ENCODE measurements at places on chromosomes 2 and 18.

- DNase-seq, result peak; percentile 33
Measured at GRCh38 chr18:67730886-67731285, 214.4 kb upstream of the DSEL start.

- peak; percentile 89 for DNase-seq
Measured at GRCh38 chr2:234963773-234964615, 12.2 kb downstream of the SH3BP4 start.

GRCh38 chr18:64148988-64149387 lies at the start of gene LINC00305:
Gene LINC00305, minus strand, starts transcription at chr18:64149088.
- no peak for DNase-seq

DNA sequence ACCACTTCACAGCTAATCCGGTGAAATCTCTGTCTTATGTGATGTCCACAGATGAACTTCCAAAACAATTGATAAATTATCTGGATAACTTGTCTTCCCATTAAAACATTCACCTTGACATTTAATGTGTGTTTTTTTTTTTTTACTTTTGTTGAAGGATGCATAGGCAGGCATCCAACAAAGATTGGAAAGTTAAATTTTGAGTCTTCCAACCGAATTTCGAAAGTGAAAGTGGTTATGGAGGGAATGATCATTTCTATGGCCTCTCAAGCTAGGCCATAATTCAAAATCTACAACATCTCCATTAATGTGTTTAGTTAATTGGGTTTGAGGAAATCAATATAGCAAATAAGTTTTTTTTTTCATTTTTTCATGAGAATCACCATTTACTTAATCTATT lies 1495.5 kb upstream of the ACVR2A start:
- no peak for DNase-seq

GRCh38 chr2:206452750-206453149 lies 9.4 kb downstream of the ADAM23 start:
- peak; percentile 66 for DNase-seq

DNA sequence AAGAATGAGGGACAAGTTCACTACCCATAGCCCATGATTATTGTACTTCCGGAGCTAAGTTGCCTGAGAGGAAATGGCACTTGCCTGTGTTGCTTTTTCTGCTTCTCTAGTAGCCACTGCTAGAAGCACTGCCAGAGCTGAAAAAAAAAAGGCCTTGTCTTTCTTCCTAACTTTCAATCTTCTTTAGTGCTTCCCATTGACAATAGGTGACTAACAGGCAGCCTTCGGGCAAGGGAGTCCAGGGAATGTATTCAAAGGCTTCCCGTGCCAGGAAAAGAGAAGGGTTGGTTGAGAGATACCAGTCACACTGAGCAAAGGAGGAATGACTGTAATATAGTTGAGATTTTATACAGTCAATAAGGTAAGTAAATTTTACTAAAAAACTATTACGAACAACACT lies 242.0 kb downstream of the CALCRL start:
- no peak for DNase-seq

GRCh38 chr18:24443870-24444269 lies 16.6 kb upstream of the HRH4 start:
- DNase-seq, result no peak

- peak; percentile 45 for DNase-seq
Measured at GRCh38 chr18:44149706-44150105, 531.0 kb upstream of the SETBP1 start.

DNA sequence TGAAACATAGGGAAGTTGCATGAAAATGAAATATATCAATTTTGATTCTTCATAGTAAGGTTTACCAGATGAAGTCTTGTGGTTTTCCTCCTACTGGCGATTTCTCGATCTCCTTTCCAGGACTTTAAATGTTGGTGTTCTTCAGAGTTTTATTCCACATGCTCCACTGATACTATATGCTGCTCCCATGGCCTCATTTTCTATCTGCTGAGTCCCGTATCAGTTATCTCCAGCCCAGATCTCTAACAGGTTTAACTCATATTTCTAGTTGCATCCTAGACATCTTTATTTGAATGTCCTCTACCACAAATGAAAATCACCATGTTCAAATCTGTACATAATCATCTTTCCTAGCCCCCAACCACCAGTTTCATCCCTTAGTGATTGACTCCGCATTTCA lies 71.8 kb downstream of the COX7A2L start:
- DNase-seq, result no peak

GRCh38 chr18:13545514-13545913 lies 180.8 kb downstream of the FAM210A start:
- DNase-seq, result no peak

- no peak for DNase-seq
Measured at GRCh38 chr18:48470484-48471180, 61.4 kb upstream of the ZBTB7C start.

Data from A172 (cell line).